ENCODE measurements at places on chromosomes 2 and 18.

DNA sequence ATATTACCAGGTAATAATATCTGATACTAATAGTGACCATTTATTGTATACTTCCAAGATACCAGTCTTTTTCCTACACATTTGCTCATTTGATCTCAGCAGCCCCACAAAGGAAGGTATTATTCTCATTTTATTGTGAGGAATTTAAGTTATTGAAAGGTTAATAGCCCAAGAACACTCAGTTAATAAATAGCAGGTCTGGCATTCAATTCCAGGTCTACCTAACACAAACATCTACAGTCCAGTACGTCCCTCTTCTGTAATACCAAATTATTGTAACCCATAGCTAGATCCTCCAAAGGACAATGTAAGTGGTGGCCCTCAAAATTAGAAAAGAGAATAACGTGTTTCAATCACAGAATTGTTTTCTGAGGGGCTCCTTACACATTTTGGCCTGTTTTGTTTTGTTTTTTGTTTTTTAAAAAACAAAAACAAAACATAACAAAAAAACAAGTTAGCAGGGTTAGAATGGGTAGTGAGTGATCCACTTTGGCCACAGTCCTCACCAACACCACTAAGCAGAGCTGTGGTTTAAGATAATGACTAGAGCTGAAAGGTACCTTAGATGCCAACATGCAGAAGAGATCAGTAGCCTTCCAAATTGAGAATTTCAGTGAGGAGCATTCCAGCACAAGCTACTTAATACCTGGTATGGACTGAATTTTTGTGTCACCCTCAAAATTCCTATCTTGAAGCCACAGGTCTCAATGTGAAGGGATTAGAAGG is 137.5 kb downstream of the DYM start:
- DNase-seq: no peak

DNA sequence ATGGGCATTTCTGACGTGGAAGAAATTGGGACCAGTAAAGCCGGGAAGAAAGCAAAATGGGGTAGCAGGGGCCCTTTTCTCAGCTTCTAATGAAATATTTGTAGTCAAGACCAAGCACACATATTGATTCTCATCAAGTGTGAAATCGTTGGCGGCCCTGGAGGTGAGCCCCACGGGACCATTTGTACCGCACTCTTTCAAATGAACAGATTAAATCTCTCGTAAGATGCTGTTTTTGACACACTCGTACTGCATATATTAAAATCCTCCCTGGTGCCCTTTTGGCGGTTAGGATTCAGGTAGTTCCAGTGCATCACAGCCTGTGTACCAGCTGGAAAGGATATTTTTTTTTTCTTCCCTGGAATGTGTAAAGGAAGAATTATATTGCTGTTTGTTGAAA is 9.9 kb upstream of the MYL1 start:
- DNase-seq: no peak

- no peak for DNase-seq
Observed at GRCh38 chr2:28390746-28391563, 1.7 kb upstream of the FOSL2 start.

DNA sequence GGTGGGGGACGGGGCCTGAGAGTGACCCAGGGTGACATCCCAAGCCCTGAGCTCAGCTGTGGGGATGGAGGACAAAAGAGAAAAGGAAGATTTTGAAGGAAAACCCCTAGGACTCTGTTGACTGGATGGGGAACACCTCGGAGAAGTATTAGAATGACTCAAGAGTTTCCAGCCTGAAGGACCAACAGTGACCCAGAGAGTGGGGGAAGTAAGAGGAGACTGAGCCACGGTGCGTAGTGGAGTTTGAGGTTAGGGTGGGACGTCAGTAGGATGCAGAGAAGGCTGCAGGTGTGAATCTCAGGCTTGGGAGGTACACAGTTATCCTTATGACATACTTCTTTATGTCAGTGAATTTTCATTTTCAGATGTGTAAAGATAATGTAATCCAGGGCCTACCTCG is 119.5 kb downstream of the NCK2 start:
- DNase-seq: no peak
